ENCODE measurements at places on chromosomes 11 and 22.
A peak's percentile ranks its signal among the peaks of the same experiment; 100 is the strongest.

DNA sequence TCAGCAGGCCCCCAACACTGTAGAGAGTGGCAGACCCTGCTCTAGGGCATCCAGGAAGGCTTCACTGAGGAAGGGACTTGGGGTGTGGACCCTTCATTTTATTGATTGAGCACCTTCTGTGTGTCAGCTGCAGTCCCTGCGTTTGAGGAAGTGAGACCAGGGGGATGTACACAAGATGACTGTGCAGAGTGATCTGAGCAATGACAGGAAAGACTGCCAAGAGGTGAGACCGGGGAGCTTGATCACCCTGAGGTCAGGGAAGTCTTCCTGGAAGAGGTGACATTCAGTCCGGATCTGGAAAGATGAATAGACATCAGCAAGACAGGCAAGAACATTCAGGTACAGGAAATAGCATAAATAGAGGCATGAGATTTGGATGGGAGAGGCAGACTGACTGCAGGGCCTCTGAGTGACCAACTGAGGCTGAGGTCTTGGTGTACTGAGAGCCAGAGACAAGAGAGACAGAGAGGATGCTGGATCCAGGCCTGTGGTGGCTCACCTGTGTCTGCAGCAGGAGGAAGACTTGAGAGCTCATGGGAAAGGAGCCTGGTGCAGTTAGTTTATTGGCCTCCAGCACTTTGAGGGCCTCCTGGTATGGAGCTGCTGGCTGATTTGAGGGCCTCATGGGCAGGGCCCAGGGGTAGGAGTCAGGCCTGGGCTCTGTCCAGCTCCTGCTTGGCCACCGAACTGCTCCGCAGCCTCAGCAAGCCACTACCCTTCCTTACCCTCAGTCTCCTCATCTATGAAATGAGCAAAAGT, 5.2 kb downstream of the DGAT2 start:
- DNase-seq, result peak; percentile 18

- no peak for DNase-seq
Measured at GRCh38 chr11:75408957-75409219, 9.6 kb downstream of the RPS3 start.

GRCh38 chr11:63882555-63883242, 34.3 kb downstream of the RCOR2 start:
- peak; percentile 35 for DNase-seq

- DNase-seq, result no peak
Measured at GRCh38 chr11:126163779-126164178, 47.7 kb downstream of the RPUSD4 start.

DNA sequence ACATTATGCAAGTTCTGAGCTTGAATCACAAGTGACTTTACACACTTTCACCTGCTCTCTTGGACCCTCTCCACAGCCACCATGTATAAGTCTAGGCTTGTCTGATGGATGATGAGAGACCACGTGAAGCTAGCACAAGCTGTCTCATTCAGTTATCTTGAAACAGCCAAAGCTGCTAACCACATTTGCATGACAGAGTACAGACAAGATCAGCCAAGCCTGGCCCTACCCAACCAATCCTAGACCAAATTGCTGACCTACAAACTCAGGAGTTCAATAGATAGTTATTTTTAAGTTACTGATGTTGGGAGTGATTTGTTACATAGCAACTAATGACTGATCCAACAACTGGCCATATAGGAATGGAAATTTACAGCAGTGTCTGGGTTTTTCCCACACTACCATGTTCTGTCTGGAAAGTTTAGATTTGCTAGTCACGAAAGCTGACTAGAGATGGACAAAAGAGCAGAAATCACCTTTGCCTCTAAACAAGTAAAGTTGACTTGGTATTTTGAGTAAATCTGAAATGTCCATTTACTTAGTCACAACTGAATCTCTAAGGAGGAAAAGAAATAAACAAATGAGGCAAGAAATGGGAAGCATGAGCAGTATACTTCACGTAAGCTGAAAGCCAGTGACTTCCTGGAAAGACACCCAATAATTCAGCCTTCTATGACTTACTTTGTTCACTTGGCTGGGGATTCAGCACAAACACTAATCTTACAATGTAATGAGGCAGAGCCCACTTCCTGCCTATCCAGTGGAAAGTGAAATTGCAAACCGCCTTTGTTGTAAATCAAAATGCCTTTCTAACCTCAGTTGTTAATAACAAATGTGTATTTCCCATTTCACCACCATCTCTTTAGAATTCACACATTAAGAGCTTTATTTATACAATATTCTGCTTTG, 101.7 kb downstream of the FAM181B start:
- DNase-seq, result no peak

GRCh38 chr11:120289426-120289825, 35.7 kb upstream of the TLCD5 start:
- no peak for DNase-seq

DNA sequence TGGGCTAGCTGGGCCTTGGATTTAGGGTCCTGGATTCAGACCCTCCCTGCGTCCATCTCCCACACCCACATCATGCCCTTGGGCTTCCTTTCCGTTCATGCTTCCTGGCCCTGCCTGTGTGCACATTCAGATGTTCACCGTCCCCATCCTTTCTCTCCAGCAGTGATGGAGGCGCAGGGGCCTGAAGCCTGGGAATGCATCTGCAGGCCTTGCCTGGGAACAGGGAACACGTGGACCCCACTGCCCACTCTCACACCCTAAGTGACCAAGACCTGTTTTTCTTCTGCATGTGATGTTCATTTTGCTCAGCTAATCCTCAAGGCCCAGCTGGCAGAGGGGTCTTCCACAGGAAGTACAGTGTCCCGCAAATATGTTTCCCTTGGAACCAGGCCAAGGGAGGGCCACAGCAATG, 91.6 kb upstream of the PARVA start:
- DNase-seq, result no peak

- no peak for DNase-seq
Measured at GRCh38 chr11:74710281-74710938, 20.8 kb downstream of the CHRDL2 start.

DNA sequence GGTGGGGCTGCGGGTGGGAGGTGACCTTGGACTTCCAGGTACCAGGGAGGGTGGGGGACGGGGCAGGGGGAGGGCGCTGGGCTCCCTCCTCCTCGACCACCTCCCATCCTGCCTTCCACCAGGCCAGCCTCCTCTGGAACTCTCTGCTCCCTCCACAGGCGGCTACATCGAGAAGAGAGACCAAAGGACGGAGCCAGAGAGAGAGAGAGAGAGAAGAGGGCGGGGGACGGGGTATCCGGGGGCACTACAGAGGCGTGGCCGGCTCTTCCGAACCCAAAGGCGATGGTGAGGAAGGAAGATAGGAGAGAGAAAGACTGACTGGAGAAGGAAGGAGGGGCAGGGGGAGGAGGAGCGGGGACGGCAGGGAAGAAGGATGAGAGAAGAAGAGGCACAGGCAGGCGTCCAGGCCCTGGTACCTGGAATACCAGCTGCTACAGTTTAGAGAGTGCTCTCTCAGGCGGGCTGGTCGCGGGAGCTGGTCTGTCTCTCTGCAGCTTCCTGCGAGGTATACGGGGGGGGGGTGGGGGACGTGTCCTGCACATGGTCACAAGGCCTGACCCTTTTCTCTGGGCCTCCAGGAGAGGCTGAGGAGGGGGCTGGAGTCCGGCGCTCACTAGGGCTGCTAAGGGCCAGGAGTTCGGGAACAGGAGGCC, 38.0 kb downstream of the IGSF9B start:
- no peak for DNase-seq

DNA sequence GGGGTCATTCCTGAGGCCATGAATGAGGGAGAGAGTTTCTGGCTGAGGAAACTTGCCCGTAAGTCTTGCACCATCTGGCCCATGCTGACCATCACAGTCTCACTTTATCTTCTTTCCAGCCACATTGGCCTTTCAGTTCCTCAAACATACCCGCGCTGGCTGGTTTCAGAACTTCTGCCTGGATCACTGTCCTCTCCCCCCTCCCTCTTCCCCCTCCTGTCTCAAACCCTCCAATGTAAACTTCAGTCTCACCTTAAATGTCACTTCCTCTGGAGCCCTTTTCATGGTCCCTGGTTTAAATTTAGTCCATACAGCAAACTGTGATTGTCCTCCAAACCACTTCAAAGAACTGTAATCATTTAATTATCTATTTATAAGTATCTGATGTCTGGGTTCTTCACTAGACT, 3.7 kb upstream of the TMEM109 start:
- DNase-seq, result peak; percentile 63

DNA sequence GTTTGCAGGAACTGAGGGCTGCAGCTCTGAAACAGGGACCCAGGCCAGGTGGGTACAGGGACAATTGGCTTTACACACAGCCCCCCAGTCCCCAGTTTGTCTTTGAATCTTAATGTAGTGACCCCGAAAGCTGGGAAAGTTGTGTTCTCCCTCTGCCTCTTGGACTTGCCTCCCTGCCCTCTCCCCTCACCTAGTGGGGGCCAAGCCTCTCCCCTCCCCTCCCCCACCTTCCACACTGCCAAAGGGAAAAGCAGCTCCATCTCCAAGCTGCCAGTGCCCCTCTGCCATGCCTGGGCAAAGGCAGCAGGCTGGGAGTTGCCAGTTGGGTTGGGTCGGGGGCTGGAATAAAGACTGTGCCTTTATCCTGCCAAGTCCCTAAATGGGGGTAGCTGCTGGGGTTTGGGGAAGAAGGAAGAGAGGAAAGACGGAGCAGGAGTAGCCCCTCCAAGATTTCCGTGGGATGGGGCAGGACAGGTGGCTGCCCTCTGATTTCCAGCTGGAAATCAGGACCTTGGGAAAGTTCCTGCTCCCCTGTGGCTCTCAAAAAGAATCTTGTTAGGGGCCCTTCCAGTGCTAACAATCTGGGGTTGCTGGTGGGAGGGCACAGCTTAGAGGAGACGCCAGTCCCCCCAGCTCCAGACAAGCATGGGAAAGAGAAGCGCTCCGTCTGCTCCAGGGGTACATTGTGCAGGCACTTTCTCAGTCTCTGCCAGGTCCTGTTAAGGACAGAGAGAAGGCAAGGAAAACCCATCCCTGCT, 2.8 kb upstream of the CLCF1 start:
- DNase-seq, result no peak

DNA sequence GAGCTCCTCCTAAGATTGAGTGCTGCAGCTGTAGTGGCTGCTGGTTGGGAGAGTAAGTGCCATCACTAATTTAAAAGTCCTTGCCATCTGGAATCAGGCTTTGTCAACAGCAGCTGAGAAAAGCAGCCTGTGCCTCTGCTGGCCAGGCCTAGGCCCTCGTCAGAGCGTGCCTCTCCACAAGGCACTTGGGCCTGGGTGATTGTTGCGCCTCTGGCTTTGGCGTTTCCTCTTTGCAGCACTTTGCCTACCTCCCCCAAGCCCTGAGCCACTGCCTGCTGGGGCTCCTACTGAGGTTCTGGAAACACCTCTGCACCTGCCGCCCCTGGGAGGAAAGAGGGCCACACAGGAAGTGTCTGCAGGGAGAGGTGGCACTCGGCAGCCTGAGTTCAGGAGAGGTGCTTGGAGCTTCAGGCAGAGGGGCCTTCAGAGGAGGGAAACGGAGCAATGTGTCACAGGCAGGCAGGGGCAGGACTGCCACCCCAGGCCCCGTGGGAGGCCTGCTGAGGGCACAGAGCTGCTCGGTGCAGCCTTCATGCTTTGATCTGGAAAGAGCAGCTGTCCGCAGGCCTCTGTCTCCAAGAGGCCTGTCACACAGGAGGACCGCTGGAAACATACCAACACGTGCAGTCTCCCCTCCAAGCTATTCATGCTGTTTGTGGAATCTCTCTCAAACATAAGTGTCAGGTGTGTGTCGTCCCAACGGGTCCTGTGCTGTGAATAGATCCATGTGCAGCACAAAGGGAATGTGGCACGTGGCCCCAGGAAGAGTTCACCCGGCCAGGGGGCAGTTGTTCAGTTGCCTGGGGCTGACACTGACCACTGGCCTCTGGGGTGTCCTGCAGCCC, 61.5 kb upstream of the EMID1 start:
- no peak for DNase-seq

GRCh38 chr11:19332476-19332875, 91.7 kb upstream of the E2F8 start:
- no peak for DNase-seq

DNA sequence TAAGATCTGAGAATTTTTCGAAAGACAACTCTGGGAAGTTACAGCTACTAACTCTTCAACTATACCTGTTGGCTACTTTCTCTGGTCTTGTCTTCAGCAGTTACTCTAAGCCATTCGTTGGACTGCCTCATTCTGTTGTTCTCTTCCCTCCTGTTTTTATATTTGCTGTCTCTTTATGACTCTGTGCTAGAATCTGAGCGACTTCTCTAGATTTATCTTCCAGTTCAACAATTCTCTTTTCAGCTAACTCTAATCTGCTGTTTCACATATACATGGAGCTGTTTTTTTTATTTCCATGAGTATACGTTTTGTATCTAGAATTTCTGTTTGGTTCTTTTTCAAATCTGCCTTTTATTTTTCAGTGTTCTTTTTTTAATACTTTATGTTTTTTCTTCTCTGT, 127.4 kb upstream of the SORL1-AS1 start:
- no peak for DNase-seq

DNA sequence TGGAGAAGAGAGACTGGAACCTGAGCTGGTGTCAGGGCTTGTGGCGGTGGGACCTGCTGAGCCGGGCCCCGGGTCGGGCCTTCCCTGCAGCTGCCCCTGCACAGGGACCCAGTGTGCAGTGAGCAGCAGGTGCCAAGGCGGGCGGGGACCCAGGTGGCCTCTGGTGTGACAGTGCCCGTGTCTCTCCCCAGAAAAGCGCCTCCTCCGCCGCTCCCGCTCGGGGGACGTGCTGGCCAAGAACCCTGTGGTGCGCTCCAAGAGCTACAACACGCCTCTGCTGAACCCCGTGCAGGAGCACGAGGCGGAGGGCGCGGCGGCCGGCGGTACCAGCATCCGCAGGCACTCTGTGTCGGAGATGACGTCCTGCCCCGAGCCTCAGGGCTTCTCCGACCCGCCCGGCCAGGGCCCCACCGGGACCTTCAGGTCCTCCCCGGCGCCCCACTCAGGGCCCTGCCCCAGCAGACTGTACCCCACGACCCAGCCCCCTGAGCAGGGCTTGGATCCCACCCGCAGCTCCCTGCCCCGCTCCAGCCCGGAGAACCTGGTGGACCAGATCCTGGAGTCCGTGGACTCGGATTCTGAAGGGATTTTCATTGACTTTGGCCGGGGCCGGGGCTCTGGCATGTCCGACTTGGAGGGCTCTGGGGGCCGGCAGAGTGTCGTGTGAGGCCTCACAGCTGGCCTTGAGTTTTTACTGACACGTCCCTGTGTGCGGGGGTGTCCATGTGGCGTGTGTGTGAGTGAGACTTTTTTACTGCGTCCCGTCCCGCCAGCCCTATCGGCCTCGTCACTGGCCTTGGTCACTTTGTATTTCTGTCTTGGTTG, 15.6 kb upstream of the ARHGAP8 start:
- DNase-seq, result no peak

DNA sequence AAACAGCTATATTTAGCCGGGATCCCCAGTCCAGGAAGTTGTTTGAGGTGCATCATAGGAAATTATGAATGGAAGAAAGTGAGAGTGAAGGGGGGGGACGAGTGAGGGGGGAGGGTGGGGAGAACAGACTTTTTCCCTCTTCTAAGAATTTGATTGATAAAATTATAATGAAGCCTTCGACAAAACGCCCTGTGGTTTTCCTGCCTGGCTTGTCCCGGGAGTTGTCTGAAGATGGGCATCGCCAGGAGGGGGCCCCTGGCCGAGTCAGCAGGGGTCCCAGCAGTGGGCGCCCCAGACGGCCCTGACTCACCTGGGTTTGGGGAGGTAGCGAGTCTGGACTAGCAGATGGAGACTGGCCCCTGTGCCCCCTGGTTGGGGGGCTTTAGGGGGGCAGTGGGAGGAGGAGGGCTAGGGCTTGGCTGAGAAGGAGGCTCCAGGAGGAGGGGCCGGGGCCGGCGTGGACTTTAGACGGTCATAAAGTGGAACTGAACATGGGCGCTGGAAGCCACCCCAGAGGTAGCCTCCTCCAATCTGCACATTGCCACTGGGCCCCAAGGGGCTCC, 336 bp upstream of the LIF start:
- no peak for DNase-seq

All from CD4-positive, alpha-beta T cell treated with Interferon alpha-2 for 1 hour (primary cell).